ENCODE measurements at places on chromosomes 5 and 9.

GRCh38 chr9:35598866-35599590 lies 6.0 kb upstream of the TESK1 start:
- no peak for DNase-seq

DNA sequence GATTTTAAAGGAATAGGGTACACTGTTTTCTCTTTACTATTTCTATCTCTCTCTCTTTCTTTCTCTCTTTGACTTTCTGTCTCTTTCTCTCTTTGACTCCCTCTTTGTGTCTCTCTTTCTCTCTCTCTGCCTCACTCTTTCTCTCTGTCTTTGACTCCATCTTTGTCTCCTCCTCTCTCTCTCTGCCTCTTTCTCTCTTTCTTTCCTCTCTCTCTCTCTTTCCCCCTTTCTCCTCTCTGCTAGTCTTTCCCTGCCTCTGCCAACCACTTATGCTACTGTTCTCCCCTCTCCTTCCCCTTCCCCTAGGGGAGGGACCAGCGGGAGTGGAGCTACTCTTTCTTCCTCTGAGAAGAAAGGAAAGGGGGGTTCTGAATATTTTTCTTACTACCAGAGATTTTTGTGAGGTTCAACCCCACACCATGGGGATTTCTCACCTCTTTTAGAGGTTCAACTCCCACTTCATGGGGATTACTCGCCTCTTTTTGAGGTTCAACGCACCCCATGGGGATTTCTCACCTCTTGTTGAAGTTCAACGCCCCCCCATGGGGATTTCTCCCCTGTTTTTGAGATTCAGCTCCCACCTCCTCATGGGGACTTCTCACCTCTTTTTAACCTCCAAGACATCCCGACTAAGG lies 309.9 kb downstream of the NR3C1 start:
- no peak for DNase-seq

- DNase-seq: no peak
Observed at GRCh38 chr5:91586232-91586631, 203.1 kb upstream of the ARRDC3 start.

- no peak for DNase-seq
Observed at GRCh38 chr9:19431361-19432171, 22.8 kb downstream of the ACER2 start.

DNA sequence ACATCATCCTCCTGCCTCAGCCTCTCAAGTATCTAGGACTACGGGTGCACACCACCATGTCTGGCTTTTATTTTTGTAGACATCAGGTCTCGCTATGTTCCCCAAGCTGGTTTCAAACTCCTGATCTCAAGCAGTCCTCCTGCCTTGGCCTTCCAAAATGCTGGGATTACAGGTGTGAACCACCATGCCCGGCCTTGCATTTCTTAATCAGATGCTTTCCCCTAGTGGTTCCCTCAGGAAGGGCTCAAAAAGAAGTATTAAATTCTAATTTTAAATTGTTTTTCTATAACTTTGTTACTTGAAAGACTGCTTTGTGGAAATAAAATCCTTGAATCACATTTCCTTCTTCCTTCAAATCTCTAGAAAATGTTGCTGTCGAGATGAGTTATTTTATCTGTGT lies 79.5 kb upstream of the ROR2 start:
- no peak for DNase-seq

DNA sequence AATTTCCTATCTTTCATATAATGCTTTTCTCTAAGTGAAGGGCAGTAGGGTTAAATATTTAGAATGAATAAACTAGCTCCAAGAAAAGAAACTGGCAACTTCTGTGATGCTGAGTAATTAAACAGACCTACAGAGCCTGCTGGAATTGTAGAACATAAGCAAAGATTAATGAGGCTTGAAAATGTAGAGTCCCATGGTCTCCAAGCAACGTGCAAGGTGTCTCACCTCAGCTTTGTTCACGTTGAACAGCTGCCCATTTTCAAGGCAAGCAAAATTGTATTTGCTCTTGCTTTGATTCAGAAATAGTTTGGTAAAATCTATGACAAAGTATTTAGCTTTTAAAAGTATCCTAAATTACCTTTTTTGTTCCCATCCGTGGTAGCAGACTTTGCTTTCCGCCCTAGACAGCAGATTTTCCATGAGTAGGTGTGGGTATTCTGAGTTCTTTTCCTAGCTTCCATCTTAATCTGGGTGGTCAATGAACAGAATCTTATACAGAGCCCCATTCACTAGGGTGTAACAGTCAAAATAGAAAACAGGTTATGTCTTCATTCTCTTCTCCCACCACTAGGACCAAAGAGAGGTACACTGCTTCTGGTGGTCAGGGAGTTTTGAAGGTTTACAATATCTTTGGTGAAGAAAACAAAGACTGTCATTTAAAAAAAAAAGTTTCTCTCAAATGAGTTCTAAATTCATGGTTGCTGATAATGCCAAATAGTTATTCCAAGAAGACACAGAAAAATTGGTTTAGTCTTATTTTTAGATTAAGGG lies 52.1 kb upstream of the TYRP1 start:
- no peak for DNase-seq

DNA sequence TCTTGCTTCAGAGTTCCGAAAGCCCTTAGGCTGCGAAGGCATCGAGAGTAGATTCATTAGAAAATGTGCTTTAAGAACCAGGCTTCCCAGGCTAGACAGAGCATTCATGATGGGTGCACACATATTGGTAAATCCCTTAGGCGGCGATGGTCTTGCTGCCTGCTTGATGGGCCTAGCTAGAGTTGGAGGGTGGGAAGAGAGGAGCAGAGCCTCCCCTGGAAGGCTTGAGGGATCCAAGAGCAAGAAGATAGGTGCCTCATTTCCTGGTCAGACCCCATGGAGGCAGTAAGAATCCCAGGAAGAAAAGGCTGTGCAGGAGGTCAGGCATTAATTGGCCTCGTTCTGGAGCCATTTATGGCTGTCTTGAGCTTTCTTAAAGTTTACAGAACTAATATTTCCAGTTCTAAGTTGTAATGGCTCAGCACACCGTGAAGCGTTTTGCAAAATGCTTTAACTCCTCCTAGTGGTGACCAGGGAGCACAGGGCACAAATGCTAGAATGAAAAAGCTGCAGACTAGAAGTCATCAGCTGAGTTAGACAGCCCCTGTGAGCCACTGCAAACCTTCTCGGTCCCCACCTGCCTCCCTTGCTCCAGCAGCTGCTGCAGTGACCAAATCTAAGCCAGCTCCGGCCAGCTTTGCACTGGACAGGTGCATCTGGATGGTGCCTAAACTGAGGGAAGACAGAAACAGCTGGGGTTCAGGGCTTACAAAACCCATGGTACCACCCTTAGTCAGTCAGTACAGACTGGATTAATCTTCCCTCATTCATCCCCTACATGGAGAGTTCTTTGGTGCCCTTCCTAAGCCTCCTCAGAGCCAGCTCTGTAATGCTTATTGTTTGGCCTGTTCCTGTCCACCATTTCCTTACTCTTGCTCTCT lies 14.7 kb downstream of the SLC45A2 start:
- no peak for DNase-seq

GRCh38 chr5:149410721-149411432 lies 31.8 kb upstream of the IL17B start:
- no peak for DNase-seq

DNA sequence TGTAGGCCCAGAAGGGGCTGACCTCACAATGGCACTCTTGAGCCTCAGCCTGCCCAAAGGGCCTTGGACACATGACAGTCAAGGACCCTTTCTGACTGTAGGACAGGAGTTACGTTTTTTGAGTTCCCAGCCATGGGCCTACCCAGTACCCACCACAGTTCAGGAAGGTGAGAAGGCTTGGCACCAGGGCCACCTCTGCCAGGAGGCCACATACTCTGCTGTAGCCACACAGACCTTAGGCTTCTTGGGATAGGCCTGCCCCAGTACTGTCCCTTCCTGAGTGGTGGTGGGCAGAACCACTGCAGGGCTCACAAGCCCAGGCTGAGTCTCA lies 12.8 kb downstream of the PDLIM4 start:
- DNase-seq: no peak

GRCh38 chr9:237141-237857 lies 22.6 kb downstream of the DOCK8 start:
- DNase-seq: no peak

DNA sequence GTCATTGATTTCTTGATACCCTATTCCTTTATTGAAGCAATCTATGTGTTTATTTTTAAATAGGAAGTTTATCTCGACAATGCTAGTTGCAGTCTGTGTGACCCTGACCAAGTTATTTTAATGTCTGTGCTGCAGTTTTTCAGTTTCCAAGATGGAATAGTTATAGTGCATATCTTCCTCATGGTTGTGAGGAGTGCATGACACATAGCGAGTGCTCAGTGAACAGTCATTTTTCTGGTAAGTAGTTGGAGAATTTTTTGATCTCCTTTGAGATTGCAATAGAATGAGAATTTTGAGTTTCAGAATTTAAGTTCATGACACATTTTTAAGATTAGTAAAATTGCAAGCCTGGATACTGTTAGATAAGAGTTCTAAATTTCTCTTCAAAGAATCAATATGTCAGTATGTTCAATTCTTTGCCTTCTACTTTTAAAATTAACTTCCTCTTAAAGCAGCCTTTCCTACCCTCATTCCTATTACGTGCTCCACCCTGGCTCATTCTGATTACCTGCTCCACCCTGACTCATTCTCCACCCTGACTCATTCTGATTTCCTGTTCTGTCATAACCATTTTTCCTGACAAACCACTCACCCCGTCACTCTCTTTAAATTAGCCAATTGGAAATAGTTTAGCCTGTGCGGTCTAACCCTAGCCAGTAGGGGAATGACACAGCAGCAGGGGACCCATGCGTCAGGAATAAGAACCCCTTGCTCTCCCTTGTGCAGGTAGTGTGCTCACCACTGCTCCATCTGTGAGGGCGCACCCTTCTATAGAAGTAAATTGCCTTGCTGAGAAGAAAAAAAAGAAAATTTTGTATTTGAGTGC lies 30.7 kb downstream of the SPIN1 start:
- DNase-seq: no peak

DNA sequence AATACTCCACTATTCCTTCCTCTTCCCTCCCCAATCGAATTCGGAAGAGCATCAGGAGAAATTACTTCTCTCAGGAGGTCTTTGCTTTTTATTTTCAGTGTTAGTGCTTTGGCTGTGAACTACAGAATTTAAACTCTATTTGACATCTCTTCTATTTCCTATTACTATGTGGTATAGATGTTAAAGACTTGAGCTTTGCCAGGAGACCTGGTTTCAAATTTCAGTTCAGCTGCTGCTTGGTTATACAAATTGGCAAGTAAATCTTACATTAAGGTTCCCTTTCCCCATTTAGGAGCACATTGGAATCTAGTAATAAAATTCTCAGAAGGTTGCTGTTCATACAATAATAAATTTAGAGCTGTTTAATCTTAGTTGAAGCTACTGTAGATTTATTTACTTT lies 13.1 kb downstream of the UHRF2 start:
- no peak for DNase-seq

- DNase-seq: no peak
Observed at GRCh38 chr9:133717113-133718031, 20.8 kb downstream of the SARDH start.

GRCh38 chr9:83432104-83432627 lies 106.0 kb downstream of the FRMD3 start:
- no peak for DNase-seq

DNA sequence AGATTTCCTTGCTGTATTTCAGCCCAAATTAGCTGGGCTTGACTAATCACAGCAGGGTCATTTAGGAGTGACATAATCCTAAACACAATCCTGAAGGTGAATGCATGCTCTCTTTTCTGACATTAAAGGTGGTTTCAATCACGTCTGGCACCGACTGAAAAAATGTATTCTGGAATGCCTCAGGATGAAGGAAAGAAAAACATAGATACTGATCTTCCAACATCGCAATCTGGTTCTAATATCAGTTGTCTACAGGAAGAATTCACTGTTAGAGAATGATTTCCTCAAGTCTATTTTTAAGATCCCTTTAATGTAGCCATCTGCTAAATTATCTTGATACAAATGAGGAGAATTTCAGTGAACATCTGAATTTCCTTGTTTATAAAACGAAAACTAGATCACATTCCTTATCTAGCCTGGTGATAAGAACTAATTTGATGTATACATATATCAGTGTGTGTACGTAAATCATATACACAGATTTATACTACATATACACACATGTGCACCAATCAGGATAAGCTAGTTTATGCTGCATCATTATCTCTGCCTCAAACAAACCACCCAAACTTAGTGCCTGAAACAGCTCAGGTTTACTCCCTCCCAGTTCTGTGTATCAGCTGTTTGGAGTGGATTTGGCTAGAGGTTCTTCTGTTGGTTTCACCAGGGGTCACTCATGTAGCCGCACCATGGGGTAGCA lies 31.3 kb upstream of the TAS2R1 start:
- DNase-seq: no peak

DNA sequence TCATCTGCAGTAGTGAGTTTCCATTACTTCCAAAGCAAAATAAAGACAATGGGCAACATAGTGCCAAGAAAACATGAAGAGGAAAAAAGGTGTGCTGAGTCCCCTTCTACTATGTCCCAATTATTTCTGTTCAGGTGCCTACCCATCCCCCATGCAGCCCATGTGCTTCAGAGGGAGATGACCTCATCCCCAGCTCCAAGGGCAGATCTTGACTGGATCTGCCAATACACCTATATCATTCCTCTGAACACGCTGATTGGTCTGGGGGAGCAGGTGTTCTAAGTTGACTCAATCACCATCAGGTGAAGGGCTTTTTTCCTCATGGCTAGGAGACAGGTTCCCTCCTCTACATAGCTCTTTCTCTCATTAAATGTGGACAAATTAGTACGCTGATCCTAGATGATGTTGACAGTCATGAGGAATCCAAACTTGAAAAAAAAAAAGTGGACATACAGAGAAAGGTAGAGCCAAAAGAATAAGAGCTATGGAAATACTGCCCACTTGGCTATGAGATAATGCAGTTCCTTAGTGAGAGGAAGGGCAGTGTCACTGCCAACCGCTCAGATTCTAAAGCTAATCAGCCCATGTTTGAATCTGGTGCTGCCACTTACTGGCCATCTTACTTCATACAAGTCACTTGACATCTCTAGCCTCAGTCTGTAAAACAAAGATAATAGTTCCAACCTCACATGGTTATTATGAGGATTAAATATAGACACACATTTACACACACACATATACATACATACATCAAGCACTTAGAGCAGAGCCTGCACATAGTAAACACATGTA lies 23.1 kb downstream of the PRELID2 start:
- no peak for DNase-seq

GRCh38 chr5:16005225-16005624 lies 174.4 kb downstream of the MARCHF11 start:
- no peak for DNase-seq

DNA sequence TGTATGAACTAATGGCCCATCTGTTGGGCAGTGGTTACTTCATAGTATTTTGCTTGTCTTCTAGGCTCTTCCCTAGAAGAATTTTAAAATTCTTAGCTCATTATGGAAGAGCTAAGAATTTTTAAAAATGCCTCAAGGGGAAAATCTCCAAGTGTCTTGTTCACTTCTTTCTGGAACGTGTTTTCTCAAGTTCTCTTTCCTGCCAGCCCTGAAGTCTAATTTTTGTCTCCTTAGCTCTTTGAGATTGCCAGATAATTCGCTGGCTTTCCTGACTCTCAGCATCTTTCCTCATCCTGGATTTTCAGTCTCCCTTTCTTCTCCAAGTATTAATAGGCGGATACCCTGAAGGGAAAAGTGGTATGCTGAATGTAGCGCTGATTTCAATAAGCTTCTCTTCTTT lies 395.4 kb downstream of the ARRDC3 start:
- DNase-seq: no peak
